AG09309 (cell line): ENCODE measurements at places on chromosomes 13 and 19.

GRCh38 chr13:113902986-113903775, 39.3 kb upstream of the GAS6 start:
- no peak for DNase-seq

DNA sequence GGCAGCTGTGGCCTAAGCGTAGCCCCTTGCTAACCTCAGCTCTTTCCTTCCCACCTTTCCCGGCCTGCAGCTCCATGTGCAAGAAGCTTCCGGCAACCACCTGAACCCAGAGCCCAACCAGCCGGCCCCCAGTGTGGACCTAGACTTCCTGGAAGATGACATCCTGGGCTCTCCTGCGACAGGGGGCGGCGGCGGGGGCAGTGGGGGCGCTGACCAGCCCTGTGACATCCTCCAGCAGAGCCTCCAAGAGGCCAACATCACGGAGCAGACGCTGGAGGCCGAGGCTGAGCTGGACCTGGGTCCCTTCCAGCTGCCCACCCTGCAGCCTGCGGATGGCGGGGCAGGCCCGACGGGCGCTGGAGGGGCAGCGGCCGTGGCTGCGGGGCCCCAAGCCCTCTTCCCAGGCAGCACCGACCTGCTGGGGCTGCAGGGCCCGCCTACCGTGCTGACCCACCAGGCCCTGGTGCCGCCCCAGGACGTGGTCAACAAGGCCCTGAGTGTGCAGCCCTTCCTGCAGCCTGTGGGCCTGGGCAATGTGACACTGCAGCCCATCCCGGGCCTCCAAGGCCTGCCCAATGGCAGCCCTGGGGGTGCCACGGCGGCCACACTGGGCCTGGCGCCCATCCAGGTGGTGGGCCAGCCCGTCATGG, 33.8 kb upstream of the EHD2 start:
- DNase-seq: no peak

- DNase-seq: no peak
Observed at GRCh38 chr19:7970716-7971448, 27.4 kb upstream of the TIMM44 start.

- no peak for DNase-seq
Observed at GRCh38 chr19:17775991-17776803, 18.7 kb upstream of the B3GNT3 start.

GRCh38 chr19:17871032-17871877, 490 bp upstream of the SLC5A5 start:
- no peak for DNase-seq

GRCh38 chr13:36872621-36873020, 47.4 kb downstream of the SMAD9 start:
- no peak for DNase-seq

DNA sequence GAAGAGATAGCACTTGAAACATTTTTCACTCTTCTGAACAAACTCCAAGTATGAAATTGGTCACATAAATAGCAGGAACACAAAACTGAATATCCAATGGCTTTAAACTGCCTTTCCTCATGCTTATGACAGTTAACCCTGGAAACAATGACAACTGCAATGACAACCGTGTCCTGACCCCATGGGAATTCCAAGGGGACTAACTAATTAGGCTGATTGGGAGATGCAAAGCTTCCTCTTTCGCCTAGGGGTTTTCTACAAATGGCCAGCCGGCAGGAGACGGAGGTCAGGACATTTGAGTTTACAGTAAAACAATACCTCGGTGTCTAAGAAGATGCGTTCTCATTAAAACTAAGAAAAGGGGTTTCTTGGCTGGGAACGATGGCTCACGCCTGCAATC, 53.0 kb upstream of the URAD start:
- DNase-seq: no peak

DNA sequence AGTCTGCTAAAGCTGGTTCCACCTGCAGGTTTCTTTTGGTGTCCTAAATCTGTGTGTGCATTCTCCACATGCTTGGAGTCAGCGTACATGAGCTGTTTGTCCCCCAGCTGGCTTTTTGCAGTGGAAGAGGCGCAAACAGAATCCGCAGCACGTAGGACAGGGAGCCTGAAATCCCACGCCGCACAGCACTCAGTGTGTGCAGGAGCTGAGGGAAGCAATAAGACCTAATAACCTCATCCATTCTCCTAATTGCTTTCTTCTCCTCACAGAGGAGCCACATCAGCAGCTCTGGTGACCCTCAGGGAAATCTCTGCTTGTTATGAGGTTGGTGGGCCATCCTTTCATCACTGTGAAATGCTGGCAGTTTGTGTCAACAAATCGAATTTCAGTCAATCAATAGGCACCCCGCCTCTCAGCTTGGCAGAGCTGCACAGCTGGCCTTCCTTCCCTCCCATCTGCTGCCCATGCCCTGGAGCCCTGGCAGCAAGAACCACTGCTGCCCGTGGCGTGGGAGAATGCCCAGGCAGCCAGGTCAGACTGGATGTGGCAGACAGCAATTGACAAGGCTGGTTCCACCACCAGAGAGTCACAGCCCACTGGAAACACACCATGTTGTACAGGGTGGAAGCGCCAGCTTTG, 136.7 kb downstream of the ZDHHC20 start:
- no peak for DNase-seq

DNA sequence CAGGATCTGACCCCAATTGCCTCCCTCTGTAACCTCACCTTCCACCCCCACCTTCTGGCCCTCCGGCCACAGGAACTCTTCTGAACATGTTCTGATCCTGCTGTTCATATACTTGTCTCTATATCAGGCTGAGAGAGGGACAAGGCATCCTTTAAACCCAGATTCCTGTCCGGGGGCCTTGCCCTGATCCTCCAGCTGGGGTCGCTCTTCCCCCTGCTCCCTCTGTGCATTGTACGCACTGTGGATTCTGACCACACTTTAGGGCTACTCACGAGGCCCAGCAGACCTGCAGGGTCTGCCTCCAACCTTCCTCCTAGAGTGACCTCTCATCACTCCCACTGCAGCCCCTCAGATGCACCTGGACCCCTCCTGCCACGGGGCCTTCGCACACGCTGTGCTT, 269.3 kb downstream of the UQCRFS1 start:
- no peak for DNase-seq

DNA sequence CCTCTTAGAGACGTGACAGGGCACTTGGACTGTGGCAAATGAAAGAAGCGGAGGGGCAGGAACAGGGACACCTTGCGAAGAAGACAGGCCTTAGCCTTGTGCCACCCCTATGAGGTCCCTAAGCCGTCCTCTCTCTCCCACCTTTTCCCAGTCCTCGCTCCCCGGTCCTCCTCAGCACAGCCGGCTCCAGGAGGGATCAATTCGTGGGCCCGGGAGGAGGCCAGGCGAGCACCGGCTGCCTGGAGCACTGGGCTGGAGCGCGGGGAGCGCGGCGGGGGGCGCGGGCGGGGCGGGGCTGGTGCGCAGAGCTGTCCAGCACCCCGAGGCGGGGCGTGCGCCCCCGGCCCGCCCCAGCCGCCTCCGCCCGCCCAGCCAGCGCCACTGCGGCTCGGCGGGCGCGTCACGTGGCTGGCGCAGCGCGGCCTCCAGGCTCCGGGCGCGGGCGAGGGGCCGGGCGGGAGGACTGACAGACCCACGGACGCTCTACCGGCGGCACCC, at the start of gene LRP3:
LRP3 (plus strand) TSS at position 466 of the 498 bp plus-strand sequence. CDS start 456 bp downstream, outside the sequence.
- DNase-seq: no peak

DNA sequence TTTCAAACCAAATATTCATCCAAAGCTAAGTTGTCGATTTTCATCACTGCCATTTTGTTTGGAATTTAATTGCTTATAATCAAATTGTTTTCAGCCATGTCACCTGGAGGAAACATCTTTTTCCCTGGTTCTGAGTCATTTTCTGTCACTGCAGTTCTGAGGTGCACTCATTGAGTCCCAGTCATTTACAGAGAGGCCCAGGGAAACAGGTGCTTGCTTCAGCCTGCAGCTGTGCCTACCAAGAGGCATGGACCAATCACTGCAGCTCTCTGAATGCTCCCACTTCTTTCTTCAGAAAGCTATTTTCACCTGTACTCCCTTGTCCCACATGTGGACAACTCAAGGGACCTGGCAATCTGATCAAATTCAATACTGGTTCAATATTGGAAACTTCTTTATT, 308.1 kb downstream of the COG6 start:
- no peak for DNase-seq

GRCh38 chr19:19034204-19034624, 811 bp downstream of the ARMC6 start:
- DNase-seq: no peak
